Aorta (tissue), 5 donors: ENCODE measurements at places on chromosomes 3 and 15.

GRCh38 chr3:23270423-23270822 lies 67.3 kb downstream of the UBE2E2 start:
- no peak for DNase-seq

- no peak for DNase-seq
Observed at GRCh38 chr3:130517602-130518001, 625 bp downstream of the COL6A6 start.

DNA sequence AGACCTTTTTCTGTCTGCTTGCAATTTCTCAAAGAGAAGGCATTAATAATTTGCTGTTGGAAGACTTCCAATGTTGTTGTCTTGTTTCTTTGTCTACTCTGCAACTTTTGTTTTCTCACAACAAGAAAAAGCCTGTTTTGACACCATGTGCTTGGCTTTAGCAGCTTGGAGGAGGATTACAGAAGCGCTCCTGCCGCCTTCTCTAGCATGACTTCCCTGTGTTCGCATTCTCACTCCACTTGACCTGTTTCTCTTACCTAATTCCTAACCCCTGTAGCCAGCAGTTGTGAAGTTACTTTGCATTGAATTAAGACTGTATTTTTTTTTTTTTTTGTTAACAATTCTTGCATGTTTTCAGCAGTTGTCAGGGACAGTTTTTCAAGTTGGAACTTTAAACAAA lies 235.3 kb upstream of the GOLIM4 start:
- no peak for DNase-seq

DNA sequence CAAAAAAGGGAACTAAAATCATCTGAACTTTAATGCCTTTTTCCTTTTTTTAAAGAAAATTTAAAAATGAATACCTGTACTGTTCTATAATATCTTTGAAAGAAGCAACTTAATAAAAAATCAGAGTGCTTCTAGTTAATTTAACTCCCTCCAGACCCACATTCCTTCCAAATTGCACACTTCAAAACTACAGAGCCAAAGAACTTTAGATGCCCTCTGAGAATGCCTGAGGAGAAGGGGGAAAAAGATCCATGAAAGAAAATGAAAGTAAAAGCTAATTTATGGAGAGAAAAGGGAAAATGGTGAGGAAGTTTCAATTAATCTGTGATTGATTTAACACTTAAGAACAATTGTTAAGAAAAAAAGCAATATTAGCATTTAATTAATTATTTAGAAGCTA lies 1141.6 kb downstream of the IGSF11 start:
- no peak for DNase-seq

- no peak for DNase-seq
Observed at GRCh38 chr3:157327018-157327417, 109.6 kb upstream of the PTX3 start.

GRCh38 chr3:45579251-45579650 lies 15.3 kb upstream of the LIMD1 start:
- DNase-seq, result peak; percentile 1

GRCh38 chr3:172125053-172125452 lies 85.7 kb downstream of the FNDC3B start:
- no peak for DNase-seq

- peak; percentile 89 for DNase-seq
Observed at GRCh38 chr15:68335251-68335650, 57.7 kb downstream of the FEM1B start.

GRCh38 chr3:162555761-162556160 lies 1059.2 kb downstream of the OTOL1 start:
- no peak for DNase-seq

GRCh38 chr3:46368569-46368968 lies 2.2 kb upstream of the CCR5 start:
- no peak for DNase-seq

- DNase-seq, result no peak
Observed at GRCh38 chr3:9776896-9777693, 7.3 kb upstream of the CAMK1 start.

GRCh38 chr15:74903676-74904075 lies 3.0 kb downstream of the FAM219B start:
- no peak for DNase-seq

DNA sequence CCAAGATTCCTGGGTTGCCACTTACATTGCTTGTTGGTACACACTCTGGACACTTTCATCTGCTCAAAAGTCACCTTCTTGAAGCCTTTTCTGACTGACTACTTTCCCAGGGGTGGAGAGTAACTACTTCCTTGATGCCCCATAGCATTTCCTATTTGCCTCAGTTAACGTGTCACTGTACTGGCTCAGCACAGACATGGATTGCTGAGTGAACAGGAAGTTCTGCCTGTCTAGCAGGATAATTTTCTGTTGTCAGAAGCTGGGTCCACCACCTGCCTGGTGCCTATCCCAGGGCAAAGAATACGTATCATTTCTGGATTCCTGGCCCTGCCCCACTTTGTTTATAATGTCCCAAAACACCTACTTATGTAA lies 15.3 kb upstream of the ABHD17C start:
- no peak for DNase-seq

DNA sequence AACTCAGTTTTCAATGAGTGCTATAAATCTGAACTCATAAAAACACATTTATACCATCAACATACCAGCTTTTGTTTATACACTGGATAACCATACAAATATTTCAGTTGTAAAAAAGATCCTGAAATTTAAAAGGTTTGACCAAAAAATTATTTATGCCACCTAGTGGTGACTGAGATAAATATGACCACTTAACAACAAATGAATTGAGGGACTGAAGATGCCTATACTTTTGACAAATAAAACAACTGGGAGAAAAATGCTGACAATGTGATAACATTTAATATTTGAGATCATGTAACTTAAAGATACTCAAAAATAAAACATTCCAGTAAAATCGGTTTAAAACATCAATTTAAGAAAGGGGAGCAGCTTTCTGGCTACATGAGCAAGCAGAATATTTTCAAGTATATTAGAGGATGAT lies 30.4 kb downstream of the ATG3 start:
- DNase-seq, result no peak

- DNase-seq, result no peak
Observed at GRCh38 chr3:133897547-133897946, 1.9 kb upstream of the RAB6B start.

DNA sequence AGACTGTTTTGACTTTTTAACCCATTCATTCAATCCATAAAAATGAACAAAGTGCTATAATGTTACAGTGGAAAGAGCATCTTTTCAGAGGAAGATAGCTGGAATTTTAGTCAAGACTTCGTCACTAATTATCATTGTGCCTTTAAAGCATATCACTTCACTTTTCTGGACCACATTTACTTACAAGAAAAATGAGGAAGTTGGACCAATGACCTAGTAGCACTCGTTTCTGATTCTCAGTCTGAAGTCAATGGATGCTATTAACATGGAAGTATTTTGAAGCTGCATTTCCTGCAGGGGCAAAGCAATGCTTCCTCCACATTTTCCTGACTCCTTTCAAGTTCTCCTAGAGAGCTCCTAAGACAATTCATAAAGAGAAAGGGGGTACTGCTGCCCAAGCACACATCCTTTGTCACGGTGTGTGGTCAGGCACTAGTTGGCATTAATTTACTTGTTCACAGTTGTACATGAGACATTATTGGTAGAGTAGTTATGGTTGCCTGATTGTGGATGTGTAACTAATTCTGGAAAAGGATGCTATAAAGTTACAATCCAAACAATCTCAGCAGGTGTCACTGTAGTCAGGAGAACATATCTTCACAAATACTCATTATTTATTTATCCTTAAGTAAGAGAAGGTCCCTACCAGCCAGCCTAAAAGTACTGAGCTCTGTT lies 1049.1 kb downstream of the FHIT start:
- DNase-seq, result no peak

DNA sequence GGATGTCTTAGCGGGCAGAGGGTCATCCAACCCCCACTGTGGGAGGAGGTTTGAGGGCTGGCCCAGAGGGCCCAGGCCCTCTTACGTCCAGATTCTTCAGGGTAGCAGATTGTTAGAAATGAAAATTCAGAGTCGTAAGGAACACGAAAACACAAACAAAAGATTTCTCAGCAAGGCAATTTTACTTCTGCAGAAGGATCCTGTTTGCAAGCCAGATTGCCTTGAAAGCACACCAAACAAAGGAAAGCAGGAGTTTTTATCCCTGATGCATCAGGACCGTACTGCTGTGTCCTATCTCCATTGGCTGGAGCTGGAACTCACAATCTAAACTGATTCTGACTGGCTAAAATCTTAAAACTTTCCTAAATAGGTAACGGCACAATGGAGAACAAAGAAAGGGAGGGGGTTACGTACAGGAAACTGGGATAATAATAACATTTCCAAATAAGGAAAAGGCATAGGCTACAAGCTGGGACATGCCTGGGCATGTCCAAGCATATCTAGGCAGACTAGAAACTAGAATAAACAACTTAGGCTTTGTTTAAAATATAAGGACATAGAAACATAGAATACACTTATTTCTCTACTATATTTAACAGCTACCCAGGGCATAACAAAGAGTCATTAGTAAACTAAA lies 97.3 kb upstream of the C2CD4B start:
- no peak for DNase-seq

- no peak for DNase-seq
Observed at GRCh38 chr3:77102951-77103769, 63.3 kb downstream of the ROBO2 start.

- no peak for DNase-seq
Observed at GRCh38 chr3:132966374-132966773, 71.8 kb upstream of the TMEM108 start.

DNA sequence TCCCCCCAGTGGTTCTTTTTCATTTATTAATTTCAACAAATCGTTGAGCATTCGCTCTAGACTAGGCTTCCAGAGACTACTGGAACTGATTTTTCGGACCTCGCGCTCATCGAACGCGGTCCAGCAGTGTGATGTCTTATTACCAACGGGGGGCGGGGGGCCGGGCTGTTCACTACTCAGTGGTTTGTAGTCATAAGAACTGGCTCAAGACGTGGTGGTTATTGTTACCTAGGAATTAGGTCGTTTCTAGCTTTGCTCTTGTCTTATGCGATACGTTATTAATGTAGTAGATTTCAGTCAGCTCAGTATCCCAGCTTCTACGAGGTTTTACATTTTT lies 858 bp downstream of the RBM5 start:
- DNase-seq, result no peak

GRCh38 chr3:54713455-54713854 lies 214.4 kb downstream of the LRTM1 start:
- no peak for DNase-seq

DNA sequence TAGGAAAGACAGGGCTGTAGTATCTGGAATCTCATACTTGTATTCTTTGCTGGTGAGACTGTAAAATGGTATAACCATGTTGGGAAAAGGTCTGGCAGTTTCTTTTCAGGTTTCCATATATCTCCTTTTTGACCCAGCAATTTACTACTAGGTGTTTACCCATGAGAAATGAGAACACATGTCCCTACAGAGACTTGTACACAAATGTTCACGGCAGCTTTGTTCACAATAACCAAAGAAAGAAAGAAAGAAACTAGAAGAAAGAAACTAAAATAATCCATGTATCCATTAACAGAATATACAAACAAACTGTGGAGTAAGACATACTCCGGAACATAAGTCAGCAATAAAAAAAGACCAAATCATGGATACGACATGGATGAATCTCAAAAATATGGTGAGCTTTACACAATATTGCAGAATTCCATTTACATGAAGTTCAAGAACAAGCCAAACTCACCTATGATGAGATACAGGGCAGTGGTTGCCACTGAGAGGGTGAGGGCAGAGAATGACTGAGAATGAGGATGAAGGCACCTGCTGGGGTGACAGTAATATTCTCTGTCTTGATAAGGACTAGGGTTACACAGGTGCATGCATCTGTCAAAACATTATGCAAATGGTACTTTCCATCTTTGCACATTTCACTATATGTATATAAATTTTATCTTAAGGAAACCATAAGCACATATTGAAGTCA lies 2.7 kb downstream of the RFTN1 start:
- no peak for DNase-seq

GRCh38 chr15:41568350-41569017 lies 9.5 kb downstream of the TYRO3 start:
- DNase-seq, result no peak

GRCh38 chr3:185089343-185089742 lies 63.5 kb downstream of the C3orf70 start:
- no peak for DNase-seq

- DNase-seq, result no peak
Observed at GRCh38 chr3:172836390-172836997, 86.0 kb downstream of the ECT2 start.

DNA sequence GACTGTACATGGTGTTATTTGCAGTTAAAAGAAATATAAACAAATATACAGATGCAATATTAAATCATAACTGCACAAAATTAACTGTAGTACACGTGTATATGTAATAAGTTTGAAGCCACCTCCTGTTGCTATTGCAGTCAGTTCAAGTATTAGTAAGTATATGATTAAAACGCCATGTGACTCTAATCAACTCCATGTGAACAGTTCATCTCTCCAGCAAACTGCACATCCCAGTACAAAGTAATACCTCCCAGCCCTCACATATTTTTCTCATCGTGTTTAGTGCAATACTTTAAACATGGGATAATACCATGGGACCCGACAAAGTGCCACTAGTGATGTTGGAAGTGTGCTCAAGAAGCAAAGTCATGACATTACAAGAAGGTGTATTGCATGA lies 34.6 kb downstream of the PDCD10 start:
- DNase-seq, result no peak

GRCh38 chr3:142225885-142226215 lies 465 bp upstream of the GK5 start:
- no peak for DNase-seq

DNA sequence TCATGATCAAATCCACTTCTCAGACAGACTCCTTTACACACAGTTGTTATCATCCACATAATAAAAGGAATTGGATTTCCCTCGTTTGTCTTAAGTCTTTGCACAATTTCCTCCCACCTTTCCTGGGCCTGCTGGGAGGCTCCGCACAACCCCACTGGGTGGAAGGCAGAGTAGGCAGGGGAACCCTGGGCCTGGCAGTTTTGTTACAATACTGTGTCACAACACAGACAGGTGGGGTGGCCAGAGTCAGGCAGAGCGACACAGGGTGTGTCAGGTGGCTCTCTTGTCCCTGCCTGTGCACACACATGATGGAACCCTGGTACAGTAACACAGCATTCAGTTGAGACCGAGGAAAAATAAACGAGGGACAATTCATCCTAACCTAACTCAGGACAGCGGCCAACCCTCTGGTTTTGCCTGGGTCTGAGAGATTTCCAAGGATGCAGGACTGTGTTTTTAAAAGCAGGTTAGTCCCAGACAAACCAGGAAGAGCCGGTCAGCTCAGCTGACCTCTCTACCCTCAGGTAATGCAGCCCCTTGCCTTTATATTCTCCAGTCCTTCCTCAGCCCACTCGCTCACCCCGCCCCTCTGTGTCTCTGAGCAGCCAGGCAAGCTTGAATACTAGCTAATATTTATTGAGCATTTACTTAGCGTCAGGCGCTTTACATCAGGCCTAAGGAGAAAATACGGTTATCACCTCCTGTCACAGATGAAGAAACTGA lies 8.8 kb upstream of the FAM174B start:
- DNase-seq, result no peak

GRCh38 chr3:53890726-53891475 lies 758 bp downstream of the SELENOK start:
- DNase-seq, result no peak

GRCh38 chr15:79206940-79207339 lies 75.6 kb upstream of the ANKRD34C start:
- no peak for DNase-seq

- DNase-seq, result peak; percentile 53
Observed at GRCh38 chr3:113212150-113212843, 940 bp downstream of the BOC start.

- no peak for DNase-seq
Observed at GRCh38 chr15:76310475-76311099, 682 bp downstream of the ETFA start.

GRCh38 chr3:107239703-107240102 lies 137.5 kb upstream of the CCDC54 start:
- no peak for DNase-seq
